Activated naive CD8-positive, alpha-beta T cell treated with anti-CD3 and anti-CD28 coated beads, Interleukin-2, amount 10 ng/mL, durations not matched to agents 7 days and 5 days (primary cell): ENCODE measurements at places on chromosomes 16 and 17. TPM values are rescaled to one million over a fixed set of nuclear protein-coding genes. Genes with fewer than 3 reads are reported as not detected.

Gene ACE
- total RNA-seq = 18.2 TPM

Gene ZG16B
- total RNA-seq = 8.1 TPM

DNA sequence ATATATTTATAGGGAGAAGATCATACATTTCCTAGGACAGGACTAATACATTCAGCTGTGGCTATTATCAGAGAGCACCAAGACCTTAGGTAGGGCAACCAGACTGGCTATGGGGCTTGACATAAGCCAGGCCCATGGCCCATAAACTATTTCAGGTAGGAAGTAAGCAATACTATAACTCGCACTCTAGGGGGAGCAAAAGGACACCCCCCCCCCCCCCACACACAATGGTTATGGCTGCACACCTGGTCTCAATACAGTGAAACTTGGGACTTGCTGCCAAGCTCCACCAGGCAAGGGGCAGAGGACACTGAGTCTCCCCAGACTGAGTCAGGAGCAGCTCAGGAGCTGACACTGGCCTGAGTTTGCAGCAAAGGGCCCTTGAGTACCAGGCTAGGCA, 348.9 kb upstream of the ASIC2 start:
- DNase-seq = no peak

DNA sequence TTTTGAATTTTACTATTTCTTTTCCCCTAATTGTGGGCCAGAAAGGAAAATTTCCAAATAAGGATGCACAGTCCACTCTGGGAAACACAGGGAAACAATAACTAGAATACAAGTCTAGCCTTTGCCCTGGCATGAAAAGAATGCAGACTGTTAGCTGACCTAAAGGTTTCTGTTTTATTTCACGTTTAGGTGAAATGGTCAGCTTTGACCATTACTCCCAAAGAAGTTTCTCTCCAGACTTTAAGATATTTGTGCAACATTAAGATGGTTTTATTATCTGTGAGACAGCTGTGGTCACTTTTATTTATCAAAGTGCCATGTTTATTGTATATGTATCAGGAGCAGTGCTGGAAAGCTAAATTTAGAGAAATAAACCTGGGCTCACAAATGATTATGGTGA, 163.9 kb downstream of the SPECC1 start:
- DNase-seq = no peak

DNA sequence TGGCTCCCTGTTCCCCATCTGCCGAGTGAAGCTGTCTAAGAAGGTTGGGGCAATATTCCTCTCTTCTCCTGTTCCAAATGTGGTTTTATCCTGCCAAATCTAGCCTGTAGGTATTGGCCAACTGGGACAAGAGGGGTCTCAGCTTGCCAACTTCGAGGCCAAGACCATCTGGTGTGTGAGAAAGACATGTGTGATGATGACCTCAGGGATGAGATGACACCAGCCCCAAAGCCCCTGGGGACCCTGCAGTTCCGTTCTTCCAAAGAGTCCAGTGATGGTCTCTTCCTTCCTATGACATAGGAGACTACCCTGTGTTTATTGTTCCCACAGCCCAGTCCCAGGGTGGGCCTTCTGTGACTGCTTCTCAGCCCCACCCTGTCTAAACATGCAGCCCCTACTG, 34.8 kb upstream of the ADAMTS18 start:
- DNase-seq = no peak

GRCh38 chr16:84380405-84380804, 12.1 kb downstream of the ATP2C2 start:
- no peak for DNase-seq

Gene CACNG5
- not detected for total RNA-seq

GRCh38 chr17:76893623-76894334, 25.6 kb downstream of the MGAT5B start:
- no peak for DNase-seq

- no peak for DNase-seq
Measured at GRCh38 chr17:34917381-34917780, 43.9 kb downstream of the CCT6B start.

- DNase-seq = no peak
Measured at GRCh38 chr17:48162946-48163506, 55.5 kb downstream of the SNX11 start.

GRCh38 chr16:50430076-50430475, 61.3 kb upstream of the BRD7 start:
- no peak for DNase-seq

Gene MINK1
- total RNA-seq = 128 TPM

- no peak for DNase-seq
Measured at GRCh38 chr17:16448490-16448889, 33.1 kb downstream of the TRPV2 start.

- DNase-seq = no peak
Measured at GRCh38 chr16:70378869-70379493, 32.3 kb downstream of the DDX19A start.

DNA sequence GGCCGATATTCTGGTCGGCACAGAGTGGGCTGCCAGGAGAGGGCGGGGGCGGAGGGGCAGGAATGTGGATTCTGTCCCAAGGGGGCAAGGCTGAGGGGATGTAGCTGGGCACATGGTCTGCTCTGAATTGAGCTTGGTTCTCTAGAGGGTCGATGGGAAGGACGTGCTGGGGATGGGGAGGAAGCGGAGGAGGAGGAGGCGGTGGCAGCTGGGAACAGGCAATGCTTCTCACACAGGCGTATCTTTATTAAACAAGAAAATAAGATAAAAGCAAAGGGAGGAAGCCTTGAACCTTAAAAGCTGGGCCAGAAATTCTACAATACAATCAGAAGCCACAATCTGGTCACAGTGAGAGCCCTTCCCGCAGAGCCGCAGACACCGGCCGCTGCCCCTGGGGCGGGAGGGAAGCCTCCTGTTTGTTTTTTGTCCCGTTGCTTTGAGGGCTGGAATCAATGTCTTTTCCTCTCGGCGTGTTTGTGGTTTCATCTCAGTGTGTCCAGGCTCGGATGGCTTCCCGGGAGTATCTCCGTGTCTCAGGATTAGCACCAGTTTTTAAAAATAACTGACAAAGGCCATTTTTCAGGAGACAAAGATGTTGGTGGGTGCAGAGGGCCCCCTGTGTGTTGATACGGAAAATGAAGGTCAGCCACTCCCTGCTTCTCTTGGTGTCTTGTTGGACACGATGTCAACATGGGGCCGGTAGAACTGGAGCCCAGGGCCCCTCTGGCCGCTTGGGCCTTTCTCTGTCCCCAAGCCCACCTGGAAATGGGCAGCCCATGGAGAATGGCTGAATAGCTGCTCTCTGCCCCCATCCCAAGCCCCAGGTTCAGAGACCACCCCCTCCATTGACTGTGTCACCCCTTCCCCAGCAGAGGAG, 12.3 kb upstream of the SLC7A5 start:
- no peak for DNase-seq

DNA sequence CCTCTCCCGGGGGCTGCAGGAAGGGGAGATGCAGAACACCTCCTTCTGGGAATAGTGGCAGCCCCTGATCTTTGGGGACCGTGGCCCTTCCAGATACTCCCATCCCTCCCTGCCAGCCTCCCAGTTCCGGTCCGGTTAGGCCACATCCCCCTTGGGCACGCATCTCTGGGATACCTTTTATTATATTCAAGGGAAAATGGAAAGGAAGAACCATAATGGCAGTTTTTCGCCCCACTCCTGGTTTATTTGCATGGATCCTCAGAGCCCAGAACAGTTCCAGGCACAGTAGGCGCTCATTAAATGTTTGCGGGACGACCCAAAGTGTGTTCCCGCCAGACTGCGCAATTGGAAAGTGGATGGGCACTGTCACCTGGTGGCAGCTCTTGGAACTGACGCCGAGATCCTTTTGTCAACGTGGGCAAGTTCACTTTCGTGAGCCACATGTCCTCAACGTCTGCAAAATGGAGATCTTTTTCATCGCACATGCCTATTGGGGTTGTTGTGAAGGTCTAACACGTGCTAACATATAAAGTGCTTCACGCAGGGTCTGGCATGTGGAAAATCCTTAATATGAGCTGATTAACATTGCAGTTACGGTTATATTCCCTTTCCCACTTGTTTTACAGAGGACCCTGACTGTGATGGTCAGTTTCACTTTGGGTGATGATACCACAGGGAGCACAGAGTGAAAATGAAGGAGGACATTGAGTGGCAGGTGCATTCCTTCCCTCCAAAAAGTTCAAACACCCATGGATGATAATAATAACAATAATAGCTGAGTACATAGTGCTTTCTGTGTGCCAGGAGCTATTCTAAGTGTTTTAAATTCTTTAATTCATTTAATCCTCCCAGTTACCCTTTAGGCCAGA, 1.7 kb upstream of the GPRC5B start:
- peak; percentile 84 for DNase-seq

- DNase-seq = no peak
Measured at GRCh38 chr17:31512796-31513195, 121.3 kb downstream of the RAB11FIP4 start.

GRCh38 chr16:27566417-27566816, 16.5 kb downstream of the KATNIP start:
- no peak for DNase-seq

GRCh38 chr17:29615048-29615385, 7.7 kb downstream of the CORO6 start:
- peak; percentile 81 for DNase-seq

Gene PRR29
- 1.4 TPM for total RNA-seq

GRCh38 chr16:77540646-77541045, 105.8 kb upstream of the ADAMTS18 start:
- DNase-seq = no peak

Gene UTS2R
- not detected for total RNA-seq

GRCh38 chr16:74474416-74474815, 53.1 kb upstream of the CLEC18B start:
- no peak for DNase-seq

DNA sequence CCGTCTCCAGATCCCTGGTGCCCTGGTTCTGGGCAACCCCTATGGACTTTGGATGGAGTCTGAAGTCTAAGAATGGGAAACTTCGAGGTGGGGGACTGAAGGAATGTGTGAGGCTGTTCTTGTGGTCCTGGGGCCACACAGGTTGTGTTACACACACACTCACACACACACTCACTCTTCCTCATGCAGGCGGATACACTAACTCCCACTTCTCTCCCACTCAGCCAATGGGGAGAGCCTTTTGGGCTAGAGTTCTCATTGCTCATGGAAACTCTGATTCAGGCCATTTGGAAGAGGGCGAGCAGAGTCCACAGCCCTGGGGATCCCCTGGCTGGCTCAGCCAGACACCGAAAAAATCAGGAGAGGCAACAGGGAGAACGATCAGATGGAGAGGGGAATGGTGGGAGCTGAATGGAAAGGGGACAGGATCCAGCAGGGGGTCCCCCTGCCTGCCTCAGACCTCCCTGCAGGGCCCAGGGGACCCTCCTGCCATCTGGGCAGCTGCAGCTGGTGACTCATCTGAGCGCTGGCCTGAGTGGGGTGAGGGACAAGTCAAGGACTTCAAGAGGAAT, 9.1 kb downstream of the IGFBP4 start:
- DNase-seq = no peak

DNA sequence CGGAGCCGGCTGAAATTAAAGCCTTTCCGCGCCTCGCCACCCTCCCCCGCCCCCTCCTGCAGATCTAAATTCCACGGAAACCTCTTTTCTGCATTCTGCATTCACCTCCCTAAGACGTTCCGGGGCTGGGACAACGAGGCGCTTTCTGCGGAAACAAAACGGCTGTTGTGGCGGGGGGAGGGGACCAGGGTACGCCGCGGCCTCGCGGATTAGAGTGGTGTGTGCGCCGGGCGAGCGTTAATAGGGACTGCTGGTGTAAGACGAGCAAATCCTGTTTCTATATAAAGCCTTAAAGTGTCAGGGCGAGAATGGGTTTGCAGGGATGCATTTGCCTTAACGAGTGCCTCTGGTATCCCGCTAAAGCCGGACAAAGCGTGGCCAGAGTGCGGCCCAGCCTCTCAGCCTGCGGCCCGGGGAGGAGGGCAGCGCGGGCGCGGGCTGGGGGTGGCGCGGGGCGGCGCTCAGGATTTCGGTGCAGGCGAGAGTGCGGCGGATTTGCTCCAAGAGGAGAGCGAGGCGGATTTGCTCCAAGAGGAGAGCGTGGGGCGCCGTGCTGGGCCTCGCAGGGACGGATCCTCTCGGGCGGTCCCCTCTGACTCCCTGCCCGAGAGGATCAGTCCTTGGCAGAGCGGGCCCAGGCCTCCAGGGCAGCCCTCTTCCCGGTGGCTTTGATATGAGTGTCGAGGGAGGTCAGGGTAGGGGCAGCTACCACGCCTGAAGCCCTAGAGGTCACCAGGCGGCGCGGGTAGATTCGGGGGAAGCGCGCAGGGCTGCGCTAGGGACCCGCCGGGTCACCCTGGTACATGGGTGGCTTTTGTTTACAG, 5.1 kb downstream of the BAHCC1 start:
- peak; percentile 52 for DNase-seq

DNA sequence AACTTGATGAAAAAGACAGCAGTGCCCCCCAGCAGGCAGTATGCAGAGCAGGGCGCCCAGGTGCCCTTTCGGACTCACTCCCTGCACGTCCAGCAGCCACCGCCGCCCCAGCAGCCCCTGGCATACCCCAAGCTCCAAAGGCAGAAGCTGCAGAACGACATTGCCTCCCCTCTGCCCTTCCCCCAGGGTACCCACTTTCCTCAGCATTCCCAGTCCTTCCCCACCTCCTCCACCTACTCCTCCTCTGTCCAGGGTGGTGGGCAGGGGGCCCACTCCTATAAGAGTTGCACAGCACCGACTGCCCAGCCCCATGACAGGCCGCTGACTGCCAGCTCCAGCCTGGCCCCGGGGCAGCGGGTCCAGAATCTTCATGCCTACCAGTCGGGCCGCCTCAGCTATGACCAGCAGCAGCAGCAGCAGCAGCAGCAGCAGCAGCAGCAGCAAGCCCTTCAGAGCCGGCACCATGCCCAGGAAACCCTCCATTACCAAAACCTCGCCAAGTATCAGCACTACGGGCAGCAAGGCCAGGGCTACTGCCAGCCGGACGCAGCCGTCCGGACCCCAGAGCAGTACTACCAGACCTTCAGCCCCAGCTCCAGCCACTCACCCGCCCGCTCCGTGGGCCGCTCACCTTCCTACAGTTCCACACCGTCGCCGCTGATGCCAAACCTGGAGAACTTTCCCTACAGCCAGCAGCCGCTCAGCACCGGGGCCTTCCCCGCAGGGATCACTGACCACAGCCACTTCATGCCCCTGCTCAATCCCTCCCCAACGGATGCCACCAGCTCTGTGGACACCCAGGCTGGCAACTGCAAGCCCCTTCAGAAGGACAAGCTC, 43.2 kb downstream of the SREBF1 start:
- no peak for DNase-seq

Gene SLC5A11
- total RNA-seq = 0.75 TPM

GRCh38 chr16:26727848-26728247, 338.9 kb upstream of the C16orf82 start:
- DNase-seq = no peak

DNA sequence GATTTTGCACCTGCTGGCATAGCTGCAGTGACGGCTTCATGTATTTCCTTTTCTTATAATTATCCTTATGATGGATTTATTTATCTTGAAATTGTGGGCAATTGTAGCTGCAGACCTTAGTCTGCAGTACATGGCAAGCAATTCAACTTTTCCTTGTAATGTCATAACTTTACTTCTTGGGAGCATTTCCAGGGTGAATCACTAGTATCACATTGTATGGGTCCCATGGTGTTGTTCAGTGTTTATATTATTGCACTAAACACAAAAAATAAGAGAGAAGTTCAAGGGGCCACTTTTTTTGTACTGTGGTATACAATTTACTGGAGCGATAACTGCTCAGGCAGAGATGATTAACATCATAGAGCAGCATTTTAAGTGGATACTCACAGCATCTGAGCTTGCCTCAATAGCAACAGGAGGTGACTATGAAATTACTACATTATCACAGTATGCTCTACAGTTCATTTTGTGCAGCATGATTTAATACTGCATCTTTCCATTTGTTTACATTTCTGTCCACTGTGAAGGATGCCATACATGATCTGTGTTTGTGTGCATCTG, 169.5 kb downstream of the STX8 start:
- no peak for DNase-seq
